ENCODE measurements at places on chromosomes 6 and 20.

- DNase-seq = no peak
Observed at GRCh38 chr6:166588691-166589336, 2.3 kb upstream of the RAMACL start.

DNA sequence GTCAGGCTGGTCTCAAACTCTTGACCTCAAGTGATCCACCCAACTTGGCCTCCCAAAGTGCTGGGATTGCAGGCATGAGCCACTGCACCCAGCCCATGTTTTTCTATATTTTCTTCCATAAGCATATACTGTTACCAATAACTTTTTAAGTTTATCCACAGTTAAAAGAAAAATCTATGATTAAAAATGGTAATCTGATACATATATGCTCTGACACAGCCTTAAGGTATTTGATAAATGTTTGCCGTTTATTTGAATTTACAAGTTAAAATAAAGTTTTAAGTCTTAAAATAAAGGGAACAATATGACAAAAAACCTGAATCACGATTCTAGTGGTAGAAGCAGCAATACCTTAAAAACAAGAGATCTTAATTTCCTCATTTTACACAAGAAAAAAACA is 5.2 kb downstream of the STK38 start:
- DNase-seq = no peak

GRCh38 chr6:121596441-121596840 is 161.0 kb downstream of the GJA1 start:
- no peak for DNase-seq

DNA sequence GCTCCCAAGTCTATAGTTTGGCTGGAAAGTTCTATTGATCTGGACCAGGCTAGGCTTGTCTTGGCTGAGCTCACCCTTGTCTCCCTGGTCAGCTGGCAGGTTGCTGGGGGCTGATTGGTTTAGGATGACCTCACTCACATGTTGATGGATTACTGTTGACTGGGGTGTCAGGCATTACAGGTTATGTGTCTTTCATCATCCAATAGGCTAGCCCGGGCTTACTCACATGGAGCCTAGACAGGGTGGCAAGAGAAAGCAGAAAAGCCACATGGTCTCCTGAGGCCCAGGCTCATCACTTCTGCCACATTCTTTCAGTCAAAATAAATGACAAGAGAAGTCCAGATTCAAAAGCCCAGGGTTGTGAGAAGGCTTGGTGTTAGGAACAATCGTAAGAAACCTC is 103.5 kb downstream of the BFSP1 start:
- DNase-seq = no peak

GRCh38 chr6:105695461-105695860 is 292.6 kb upstream of the PREP start:
- DNase-seq = no peak

DNA sequence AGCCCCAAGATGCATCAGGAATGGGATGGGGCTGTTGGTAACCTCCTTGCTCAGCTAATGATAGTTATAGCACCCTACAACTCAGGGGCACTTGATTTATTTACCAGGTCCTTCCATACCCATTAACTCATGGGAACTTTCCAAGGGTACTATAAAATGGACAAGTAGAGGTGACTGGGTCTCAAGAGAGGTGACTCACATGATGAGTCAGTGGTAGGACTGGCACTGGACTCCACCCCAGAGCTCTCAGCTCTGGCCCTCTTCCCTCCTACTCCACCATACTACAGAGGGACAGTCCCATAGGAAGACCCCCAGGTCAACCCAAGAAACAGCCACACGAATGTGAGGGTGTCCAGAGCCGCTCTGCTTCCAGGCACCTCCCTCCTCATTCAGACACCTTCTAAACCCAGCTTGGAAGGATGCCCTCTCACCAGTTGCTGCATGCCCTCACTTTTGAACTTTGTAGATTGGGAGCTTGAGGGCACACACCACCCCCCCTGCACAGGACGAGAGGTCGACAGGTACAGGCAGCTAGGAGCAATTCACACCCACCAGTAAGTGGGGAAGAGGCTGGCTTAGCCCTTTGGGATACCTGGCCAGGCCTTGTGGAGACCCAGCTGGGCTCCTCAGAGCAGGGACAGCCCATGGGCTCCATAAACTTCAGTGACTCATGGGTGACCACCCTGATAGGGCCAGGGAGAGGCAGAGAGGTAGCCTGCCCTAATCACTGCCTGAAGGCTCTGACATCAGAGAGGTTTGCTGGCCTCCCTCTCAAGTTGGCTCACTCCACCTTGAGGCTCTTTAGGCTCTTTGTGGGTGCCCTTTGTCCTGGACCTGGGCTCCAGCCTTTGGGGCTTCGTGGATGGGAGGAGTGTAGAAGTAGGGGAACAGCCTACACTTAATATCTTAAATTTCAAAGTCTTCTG is 81.6 kb upstream of the MLN start:
- DNase-seq = peak; percentile 72

DNA sequence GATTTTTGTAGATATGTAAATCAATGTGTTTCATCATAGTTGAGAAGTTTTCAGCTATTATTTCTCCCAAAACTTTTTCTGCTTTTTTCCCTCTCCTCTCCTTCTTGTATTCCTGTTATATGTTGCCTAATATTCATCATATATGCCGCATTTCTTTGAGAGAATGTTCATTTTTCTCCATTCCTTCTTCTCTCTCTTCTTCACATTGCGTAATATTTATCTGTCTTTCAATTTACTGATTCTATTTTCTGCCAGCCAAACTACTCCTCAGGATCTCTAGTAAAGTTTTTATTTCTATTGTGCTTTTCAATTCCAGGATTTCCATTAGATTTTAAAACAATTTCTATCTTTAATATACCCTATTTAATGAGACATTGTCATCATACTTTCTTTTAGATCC is 896.8 kb downstream of the EPHA7 start:
- DNase-seq = no peak

GRCh38 chr20:19122395-19122794 is 90.0 kb upstream of the SLC24A3 start:
- DNase-seq = no peak

DNA sequence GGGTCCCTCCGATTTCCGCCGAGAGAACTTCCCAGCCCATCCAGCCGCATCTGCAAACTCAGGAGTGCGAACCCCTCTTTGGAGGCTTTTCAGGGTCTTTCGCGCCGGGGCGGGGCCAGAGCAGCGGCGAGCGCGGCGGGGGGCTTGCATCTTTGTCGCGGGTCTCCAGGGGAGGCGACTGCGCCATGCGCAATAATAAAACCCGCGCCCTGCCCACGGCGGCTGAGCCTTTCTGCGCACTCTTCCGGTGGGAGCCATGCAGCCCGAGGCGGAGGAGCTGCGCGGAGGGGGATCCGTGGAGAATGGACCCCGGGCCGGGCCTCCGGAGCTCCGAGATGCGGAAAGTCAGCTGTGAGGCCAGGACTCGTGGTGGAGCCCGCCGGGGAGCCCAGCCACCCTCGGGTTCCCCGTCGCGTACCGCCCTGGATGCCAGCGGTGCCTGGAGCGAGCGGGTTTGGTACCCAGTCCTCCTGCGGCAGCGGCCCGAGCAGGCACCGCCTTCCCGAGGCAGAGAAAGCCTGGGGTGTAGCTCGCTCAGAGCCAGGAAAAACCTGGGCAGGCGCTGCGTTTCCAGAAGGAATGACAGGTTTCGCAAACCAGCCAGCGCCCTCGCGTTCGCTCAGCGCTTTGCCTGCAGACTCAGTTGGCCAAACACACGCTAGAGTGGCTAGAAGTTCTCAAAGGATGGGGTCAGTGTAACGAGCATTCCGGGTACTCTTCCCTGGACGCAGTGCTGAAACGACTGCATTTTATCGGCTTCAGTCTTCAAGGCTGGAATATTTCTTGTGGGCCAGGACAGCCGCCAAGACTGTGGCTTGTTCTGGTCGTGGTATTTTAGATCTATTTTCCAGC is 1.2 kb downstream of the AKAP12 start:
- DNase-seq = peak; percentile 54

- DNase-seq = peak; percentile 9
Observed at GRCh38 chr6:80094017-80094416, 12.5 kb upstream of the BCKDHB start.

DNA sequence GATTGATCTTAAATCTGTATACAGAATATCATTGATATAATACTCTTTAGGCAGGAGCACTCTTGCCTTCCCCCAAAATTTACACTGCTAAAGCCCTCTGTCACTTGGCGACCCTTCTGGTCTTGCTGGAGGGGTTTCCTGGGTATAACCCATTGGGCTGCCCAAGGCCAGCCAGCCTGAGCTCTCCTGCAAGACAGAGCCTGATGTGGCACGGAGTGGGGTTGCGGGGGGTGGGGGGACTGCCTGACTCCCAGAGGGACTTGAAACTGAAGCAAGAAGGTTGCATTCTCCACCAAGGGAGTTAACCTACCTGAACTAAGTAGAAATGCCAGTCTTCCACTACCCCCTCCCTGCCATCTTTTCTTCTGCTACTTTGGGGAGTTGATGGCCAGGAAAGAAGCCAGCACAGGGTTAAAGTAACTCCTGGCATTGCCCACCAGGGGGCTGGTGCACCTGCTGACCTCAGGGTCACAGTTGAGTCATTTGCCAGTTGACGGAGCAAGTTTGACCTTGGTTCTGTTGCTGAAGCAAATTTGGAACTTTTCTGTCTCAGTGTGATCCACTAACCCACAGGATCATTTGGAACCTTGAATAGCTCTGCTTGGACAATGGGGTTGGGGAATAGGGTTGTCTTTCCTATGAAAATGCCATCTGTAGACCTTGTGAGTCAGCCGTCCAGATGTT is 79.4 kb downstream of the ASXL1 start:
- peak; percentile 38 for DNase-seq

DNA sequence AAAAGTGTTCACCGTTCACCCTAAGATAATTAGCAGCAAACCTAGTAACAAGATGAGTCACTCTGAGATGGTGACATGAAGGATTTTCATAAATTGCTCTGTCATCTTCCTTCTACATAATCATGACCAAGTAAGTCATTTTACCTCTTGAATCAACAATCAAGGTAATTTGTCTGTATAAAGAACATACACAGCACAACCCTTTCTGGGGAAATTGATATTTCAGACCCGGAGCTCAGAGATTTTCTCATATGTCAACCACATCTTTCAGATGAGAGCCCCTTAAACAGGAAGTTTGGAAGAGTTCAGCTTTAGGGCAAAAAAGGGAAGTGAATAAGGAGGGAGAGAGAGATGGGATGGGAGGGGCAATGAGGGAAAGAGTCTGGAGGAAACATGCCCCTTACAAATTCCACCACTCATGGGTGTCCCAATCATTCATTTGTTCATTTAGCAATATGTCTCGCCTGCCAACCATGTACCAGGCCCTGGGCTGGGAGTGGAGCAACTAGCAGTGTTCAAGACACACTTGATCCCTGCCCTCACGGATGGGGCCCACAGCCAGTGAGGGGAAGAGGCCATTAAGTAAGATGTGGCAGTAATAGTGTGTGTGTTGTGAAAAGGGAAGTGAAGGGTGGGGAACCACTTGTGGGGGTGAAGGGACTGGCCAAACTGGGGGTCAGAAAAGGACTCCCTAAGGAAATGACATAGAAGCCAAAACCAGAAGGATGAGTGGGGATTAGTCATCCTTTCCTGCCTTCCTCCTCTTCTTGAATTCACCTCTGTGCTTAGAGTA is 190.9 kb downstream of the MAFB start:
- no peak for DNase-seq

- no peak for DNase-seq
Observed at GRCh38 chr6:31299511-31299910, 27.6 kb upstream of the HLA-C start.

DNA sequence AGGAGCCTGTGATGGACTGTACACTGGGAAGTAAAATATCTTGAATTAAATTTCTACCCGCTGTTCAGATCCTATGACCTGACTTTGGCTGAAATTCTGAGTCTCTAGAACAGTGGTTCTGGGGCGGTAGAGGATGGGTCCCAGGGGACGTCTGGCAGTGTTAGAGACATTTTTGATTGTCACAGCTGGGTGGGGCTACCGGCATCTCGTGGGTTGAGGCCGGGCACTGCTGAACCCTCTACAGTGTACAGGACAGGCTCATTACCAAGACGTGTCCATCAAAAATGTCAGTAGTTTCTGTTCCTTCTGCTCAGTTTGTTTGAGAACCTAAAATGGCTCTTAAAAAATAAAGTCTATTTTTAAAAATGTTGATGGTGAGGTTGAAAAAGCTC is 11.5 kb upstream of the RPS6KA2 start:
- DNase-seq = no peak

DNA sequence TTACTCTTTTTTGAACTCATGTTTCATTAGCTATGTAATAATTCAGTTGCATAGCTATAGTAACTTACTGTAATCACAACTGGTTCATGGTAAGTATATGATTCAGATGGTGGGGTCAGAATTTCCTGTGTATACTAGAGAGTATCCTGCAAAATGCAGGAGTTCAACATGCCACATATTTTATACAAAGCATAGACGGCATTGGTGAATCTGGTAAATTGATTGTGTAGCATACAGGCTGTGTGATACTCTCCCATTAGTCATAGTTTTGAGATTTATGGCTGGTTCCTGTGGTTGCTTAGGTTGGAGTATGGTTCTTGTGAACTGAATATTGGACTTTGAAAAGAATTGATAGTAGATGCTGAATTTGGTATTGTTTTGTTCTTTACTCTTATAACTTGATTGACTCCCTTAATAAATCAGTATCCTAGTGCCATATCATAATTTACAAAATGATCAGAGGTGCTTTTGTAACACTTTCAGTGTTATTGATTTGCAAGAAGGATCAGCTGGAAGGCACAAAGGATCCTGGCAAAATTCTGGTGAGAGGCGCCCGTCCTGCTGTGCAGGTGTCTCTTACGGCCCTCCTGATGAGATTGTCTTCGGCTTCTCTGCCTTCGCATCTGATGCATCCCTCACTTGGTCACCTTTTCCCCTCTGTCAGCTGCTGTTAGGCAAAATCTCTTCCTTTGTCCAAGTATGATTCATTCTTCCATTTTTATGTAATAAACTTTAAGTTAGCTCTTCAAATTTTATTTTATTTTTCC is 22.6 kb downstream of the SNX9 start:
- DNase-seq = no peak

Data from A549 (cell line).